ENCODE measurements at places on chromosomes 1 and 21.

DNA sequence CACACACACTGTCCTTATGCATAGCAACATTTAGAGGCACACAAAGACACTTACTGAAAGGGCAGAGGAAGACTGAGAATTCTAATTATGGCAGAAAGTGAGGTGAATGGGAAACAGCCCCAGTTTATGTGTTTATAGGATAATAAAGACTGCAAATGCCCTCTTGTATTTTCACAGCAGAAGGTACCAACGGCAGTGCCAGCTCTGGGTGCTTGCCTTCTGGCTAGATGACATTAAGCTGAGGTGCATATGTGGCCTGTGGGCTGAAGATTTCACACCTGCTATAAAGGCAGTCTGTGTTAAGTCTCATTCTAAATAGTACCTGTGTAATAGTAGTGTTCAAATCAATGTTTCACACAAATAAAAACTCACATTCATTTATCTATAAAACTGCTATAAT, 347.2 kb upstream of the ZRANB2 start:
- no peak for DNase-seq

DNA sequence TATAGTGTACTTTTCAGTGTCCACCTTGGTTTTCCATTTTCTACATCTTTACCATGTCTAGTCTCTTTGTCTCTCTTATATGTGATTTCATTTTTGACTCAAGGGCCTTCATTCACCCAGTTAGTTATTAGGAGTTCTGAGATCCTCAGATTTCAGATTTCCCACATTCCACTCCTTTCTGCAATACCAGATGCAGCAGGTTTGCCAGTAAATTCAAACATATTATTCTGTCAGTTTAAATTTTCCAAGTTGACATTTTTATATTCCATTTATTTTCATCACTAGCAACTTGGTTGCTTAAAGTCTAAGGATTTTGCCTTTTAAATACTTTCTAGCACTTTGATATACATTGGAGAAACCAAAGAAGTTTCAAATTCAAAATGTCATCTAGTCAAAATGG, 42.4 kb downstream of the ABL2 start:
- DNase-seq, result no peak

DNA sequence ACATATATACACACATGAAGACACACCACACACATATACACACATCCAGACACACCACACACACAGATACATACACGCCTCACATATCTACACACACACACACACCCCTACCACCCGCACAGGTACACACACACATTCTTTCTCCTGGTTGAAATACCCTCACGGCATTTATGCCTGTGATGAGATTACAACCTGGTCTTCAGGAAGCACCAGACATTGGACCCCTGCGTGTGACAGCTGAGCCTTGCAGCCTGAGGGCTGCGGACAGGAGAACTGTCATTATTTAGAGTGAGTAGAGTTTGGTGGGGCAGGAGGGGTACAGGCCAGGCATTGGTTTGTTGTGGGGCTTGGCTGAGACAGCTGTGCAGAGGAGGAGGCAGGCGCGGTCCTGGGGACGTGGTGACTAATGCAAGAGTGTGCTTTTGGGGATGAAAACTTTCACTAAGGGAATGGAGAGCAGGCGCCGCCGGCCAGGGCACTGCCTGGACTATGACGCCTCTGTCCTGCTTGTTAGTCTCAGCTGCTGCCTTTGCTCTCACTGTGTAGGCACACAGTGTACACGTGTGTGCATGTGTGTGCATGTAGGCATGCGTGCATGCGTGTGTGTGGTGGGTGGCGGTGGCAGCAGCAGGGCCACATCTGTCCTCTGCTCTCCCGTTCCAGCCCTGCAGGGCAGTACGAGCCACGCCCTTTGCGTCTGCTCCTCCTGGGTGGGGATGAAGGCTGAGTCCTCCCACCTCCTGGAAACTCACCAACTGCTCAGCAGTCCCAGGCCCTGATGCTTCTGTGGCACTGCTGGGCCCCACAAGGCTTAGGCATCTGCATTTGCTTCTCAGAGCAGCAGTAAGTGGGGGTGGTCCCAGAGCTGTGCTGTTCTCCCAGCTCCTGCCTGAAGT, 57.6 kb downstream of the SPSB1 start:
- DNase-seq, result no peak

DNA sequence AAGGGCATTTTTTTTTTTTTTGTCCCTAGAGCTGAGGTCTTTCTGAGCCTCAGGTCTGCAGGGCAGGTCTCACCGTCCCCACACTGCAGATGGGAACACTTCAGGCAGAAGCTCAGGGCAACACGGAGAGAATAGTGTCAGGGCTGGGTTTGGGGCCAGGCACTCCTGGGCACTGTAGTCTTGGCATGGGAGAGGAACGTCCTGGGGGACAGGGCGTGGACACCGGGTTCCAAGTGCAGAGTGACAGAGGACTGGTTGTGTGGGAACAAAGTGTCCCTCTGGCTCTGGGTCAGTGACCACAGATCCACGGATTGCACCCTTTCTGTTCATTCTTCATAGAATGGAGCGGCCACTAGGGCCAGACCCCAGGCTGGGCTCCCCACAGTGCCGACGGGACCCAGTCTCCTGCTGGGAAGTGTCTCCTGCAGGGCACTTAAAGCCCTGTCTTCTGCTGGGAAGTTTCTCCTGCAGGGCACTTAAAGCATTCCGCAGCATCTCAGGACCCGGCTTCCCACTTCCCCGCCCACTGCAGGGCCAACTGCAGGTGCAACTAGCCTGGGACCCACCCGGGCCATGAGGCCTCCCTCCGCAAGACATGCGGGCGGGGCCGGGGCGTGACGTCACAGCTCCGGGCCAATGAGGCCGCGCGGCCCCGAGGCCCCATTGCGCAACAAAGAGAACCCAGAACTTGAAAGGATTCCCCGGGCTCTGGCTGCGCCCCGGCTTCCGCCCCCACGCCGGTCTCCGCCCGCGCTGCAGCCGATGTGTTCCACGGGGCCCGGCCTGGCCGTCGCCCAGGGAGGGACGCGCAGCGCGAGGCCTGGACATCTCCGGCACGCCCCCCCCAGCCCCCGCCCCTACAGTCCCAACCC, 1.2 kb downstream of the GPR153 start:
- DNase-seq, result peak; percentile 81

DNA sequence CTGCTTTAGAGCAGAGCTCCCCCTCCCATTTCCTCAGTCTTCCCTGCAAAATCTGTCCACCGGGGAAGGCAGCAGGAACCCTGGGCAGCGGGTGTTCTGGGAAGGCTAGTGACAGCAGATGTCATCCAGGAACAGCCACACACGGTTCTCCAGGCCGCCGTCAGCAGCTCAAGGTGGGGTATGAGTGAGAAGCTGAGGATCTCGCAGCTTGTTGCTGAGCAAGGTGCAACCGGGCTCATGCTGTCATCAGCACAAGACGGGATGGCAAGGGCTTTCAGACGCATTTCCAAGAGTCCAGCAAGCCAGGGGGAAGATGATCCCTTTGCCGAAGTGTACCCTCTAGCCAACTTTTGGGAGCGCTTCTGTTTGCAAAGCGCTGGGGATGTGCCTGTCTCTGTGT, 23.0 kb upstream of the SPSB1 start:
- no peak for DNase-seq

- no peak for DNase-seq
Observed at GRCh38 chr1:93988634-93989350, 79.6 kb upstream of the GCLM start.

DNA sequence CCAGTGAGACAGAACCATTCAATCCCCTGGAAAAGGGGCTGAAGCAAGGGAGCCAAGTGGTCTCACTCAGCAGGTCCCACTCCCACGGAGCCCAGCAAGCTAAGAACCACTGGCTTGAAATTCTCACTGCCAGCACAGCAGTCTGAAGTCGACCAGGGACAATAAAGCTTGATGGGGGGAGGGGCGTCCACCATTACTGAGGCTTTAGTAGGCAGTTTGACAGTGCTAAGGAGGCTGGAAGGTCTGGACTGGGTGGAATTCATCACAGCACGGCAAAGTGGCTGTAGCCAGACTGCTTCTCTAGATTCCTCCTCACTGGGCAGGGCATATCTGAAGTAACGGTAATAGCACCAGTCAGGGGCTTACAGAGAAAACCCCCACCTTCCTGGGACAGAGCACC, 105.4 kb upstream of the GORAB start:
- DNase-seq, result no peak

DNA sequence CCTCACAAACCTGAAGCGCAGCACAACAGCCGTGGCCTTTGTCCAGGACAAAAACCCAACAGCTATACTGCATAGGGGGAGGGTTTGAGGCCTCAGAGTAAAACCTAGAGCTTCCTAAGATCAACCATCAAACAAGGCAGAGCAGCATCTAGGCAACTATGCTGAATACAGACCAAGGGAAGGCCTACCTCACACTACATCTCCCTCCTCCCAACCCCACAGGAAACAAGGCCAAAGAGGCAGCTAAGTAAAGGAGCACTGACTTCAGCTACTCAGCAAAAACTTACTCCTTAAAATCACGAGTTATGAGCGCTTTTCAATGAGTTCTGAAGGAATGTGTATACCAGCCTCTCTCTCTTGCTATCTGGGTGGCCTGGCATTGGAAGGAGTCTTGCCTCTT, 12.4 kb downstream of the XKR8 start:
- no peak for DNase-seq

DNA sequence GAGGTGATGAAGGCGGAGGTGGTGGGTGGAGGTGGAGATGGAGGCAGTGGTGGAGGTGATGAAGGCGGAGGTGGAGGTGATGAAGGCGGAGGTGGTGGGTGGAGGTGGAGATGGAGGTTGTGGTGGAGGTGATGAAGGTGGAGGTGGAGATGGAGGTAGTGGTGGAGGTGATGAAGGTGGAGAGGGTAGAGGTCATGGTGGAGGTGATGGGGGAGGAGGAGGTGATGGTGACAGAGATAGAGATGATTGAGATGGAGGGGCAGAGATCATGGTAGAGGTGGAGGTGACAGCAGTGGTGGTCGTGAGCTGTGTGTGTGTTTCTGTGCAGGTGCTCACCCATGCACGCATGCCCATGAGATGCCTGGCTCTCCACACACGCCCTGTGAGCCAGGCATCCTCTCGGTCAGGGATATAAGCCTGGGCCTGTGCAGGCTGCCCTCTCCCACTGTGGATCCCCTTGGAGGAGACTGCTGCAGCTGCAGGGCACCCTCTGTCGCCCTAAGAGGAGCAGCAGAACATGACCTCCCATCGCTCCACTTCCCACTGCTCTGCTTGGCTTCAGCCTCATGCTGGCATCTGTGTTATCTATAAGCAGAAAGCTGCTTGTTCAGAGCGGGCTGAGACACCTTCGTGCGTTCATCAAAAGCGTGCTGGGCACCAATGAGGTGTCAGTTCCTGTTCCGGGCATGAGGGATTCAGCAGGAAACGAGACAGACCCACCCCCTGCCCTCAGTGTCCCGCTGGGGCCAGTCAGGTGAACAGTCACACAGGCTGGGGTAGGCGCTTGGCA, 20.5 kb upstream of the NPHP4 start:
- no peak for DNase-seq

- no peak for DNase-seq
Observed at GRCh38 chr1:225710804-225711203, 57.9 kb upstream of the ENAH start.

DNA sequence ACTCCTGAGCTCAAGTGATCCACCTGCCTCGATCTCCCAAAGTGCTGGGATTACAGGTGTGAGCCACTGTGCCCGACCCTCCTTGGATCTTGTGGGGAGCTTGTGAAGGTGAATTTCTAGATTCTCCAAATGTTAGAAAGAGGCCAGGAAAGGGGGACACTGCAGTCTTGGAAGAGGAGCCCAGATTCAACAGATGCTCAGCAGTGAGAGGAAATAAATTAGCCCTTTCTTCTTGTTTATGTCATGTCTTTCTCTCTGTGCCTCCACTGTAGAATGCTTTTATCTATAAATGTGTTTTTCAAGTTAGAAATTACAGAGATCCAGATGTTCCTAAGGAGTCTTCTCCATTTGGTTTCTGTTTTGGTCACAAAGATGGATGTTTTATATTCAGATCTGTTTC, 346.6 kb upstream of the KAZN start:
- DNase-seq, result no peak

DNA sequence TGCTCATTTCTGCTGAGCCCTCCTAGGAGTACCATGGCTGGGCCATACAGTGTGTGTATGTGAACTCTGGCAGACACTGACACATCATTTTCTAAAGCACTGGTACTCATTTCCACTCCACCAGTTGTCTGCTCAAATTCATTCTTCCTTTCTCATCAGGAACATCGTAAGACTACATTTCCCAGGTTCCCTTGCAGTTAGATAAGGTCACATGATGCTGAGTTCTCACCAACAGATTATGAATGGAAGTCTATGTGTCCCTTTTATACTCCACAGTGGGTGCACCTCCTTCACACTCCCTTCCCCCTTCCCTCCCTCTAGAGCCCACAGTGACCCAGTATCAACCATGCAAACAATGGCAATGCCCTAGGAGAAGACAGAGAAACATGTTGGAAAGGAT, 38.3 kb upstream of the PAX7 start:
- no peak for DNase-seq

DNA sequence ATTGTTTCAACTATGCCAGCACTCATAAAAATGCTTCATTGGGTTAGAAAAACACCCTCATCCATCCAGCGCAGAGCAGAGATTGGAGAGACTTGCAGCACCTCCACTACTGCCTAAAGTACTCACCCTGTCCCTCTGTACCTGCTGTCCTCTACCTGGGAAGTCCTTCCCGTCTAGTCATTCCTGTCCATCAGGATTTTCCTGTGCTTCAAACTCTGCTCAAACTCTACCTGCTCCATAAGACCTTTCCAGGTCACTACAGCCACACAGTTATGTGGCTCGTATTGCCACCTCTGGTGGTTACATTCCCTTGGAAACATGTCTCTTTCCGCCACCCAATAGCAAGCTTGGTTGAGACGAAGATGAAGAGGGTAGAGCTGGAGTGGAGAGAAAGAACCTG, 7.2 kb downstream of the OVGP1 start:
- DNase-seq, result no peak

DNA sequence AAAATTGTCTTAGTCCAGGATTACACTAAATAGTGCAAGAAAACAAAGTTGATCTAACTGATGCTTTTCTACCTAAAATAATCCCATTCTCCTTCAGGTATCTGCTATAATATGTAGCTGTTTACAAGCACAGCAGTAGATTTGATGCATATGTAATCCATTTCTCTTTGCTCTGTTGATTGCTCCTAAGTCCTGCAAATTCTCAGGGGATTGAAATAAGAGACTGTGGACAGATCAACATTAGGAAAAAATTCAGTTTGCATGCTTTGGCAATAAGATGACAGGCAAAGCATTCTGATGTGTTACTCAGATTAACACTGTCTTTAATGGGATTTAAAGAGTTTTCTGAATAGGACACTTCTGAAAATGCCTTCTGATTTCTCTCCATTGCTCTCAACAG, 34.7 kb downstream of the RNF11 start:
- DNase-seq, result no peak

DNA sequence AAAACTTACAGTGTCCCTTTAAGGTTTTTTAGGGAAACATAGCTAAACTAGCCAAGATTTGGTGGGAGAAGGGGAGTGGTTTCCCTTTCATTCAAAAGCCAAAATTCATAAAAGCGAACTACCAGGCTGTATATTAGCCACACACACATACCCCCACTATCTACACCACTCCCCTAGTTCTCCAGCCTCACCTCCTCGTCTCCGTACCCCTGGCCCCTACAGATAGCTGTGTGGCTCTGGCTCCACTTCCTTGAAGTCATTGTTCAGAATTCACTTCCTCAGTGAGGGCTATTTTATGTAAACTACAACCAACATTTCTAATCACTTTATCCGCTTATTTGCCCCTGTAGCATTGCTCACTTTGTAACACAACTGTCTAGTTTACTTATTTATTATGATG, 5.3 kb upstream of the DPH5 start:
- DNase-seq, result no peak

GRCh38 chr1:44777969-44778635, 2.8 kb downstream of the RPS8 start:
- DNase-seq, result no peak

GRCh38 chr1:60108196-60108595, 34.6 kb upstream of the C1orf87 start:
- no peak for DNase-seq
